ENCODE measurements at places on chromosomes 11 and 22.

DNA sequence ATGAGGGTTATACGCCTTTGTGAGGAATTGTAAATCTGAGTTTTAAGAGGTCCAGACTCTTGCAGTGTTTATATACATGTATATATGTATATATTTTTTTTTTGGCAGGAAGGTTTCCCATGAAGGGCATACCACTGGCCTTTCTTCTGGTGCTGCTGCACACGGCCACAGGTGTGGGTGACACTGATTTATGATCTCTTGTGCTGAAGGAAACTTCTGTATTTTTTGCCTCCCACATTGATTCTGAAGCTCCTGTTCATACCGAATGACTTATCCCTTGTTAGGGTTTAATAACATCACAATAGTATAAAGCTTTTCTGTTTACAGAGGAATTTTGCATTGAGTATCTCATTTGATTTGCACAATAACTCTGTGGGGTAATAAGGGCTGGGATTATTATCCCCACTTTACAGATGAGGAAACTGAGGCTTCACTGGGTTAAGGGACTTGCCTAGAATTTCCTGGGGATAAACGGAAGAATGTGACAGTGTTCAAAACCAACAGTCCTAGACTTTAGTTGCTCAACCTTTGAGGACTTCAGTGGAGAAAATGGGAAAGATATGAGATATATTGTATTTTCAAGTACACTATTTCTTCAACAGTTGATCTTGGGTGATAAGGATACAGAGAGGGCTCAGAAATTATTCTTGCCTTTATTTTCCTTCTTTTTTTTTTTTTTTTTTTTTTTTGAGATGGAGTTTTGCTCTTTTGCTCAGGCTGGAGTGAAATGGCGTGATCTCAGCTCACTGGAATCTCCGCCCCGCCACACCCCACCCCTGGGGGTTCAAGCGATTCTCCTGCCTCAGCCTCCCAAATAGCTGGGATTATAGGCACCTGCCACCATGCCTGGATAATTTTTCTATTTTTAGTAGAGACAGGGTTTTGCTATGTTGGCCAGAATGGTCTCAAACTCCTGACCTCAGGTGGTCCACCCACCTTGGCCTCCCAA lies 70.1 kb downstream of the MICAL2 start:
- DNase-seq: no peak

- no peak for DNase-seq
Observed at GRCh38 chr11:113240389-113240788, 74.0 kb upstream of the TTC12 start.

GRCh38 chr11:73532310-73532709 lies 65.6 kb downstream of the FAM168A start:
- DNase-seq: no peak

DNA sequence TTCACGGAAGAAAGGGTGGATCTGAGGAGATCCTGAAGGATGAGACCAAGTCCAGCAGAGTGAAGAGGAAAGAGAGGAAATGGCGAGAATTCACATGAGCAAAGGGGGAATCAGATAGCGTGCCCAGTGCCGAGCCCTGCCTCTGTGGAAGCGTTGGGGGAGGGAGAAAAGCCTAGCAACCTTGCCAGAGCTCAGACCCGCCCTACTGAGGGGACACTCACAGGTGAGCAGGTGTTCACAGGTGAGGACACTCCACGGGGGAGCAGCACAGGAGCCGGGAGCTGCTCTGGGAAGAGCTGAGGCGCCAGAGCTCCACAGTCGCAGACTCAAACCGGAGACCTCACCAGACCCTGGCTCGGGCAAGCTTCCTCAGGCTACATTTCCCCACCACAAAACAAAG lies 56.2 kb downstream of the MICAL3 start:
- no peak for DNase-seq

DNA sequence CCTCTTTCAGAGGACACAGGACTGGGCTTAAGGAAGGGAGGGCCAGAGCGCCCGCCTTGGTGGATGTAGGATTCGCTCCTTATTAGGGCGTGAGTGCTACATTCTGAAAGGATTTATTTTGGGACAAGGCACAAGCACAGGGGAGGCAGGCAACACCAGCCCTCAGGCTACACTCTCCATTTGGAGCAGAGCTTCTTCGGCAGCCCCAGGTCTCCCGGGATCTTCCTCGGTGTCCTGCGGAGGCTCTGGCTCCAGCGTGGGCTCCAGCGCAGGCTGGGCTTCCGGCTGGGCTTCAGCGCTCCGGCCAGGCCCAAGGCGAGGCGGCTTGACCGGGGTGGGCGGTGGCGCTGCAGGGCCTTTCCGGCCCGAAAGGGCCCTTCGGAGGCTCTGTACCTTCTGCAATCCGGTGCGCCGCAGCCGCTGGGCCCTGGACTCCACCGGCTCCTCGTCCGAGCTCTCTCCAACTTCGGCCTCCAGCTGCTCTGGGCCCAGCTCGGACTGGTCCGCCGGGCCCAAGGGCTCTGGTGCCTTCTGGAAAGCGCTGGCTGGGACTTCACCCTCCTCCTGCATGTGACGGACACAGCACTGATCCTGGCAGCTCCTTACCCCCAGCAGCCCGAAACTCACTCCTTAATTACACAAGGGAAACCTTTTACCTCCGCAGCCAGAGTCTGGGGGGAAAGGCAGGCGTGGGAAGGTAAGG lies 1.1 kb downstream of the CAVIN3 start:
- no peak for DNase-seq

- no peak for DNase-seq
Observed at GRCh38 chr11:33064033-33064825, 24.9 kb downstream of the TCP11L1 start.

- DNase-seq: no peak
Observed at GRCh38 chr11:117824571-117825537, at the start of gene FXYD2. TSS of gene FXYD2 (minus strand) at chr11:117824744. CDS start at chr11:117824678, 66 bp downstream.

- no peak for DNase-seq
Observed at GRCh38 chr22:41523464-41524221, 20.6 kb downstream of the POLR3H start.

DNA sequence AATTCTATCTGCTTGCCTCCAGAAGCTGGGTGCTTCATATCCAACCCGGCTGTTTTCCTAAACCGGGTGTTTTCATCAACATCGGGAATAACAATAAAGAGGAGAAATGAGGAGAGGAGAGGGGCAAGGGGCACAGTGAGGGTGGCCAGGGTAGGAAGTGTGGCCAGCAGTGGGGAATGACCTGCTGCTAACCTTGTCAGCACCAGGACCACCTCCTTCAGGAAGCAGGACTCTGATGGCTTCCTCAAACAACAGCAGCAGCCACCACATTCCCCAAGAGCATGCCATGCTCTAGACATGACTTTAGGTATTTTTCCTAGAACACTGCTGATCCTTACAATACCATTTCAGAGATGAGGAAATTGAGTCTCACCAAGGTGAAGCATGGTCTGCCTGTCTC lies 52.4 kb downstream of the TPBGL start:
- DNase-seq: no peak

DNA sequence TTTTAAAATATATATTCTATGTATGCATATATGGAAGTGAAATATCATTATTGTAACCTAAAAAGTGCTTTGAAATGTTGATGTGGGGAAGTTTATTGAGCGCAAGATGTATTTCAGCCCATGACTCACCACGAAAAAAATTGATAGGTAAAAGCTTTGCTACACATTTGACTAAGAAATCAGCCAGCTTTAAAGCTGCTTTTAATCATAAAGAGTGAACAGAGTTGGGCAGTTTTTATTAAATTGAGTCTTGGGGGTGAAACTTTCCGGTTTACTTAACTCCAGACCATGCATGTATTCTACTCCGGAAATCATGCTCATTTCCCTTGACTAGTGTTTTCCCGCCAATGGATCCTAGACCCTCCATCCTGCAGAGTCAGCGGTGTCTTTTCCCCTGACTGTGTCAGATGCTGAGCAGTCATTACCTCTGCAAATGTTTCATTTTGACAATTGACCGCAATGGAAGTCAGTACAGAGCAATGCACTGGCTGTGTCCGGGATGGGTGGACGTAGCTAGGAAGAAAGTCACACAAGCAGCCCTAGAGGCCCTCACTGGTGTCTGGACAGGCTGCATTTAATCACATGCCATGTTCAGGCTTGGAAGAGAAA lies 47.2 kb upstream of the MPEG1 start:
- no peak for DNase-seq

DNA sequence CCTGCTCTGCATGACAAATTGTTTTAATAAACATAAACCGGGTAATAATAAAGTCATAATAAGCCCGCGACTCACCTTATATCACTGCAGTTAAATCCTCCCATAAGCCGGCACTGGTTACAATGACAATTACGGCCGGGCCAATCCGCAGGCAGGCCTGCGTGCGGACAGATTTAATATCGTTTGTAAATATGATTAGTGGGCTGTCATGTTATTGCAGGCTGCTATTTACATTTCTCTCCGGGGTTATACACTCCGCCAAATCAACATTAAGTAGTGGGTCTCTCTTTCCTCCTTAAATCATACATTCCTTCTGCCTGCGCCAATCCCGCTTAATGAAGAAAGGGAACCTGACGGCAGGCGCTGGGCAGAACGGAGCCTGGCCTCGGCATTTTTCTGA lies 51.8 kb upstream of the LMO1 start:
- DNase-seq: no peak

GRCh38 chr11:69931994-69932910 lies 113.0 kb upstream of the FGF3 start:
- DNase-seq: no peak

DNA sequence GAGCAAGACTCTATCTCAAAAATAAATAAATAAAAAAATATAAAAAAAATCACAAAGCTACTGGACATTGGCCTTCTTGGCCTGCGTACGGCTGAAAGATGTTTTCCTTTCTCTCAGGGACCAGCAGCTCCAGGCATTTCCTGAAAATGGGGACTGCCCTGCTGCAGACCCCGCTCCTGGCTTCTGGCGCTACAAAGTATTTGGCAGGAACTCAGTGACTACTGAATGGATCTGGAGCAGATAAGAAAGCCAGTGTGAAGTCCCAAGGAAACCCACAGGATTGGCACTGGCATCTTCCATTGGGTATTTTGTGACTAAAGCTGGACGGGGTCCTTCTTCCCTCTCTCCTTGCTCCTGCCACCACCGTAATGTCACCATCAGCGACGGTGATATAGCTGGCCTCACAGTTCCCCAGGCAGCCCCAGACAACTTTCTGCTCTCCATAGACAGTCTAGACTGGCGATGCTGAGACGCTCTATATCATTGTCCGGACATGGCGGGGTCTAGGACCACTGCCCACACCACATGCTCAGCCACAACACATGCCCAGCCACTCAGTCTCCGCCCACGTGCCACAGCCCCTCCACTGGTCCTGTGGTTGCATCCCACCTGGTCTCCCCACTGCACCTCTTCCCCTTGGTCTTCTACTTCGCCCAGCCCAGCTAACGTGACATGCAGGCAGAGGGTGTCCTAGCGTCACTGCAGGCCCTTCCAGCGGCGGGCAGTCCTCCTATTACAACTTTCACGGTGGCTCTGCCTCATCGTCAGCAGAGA lies 22.7 kb upstream of the YPEL1 start:
- DNase-seq: no peak

- DNase-seq: no peak
Observed at GRCh38 chr11:76152741-76153570, 53.3 kb downstream of the WNT11 start.

GRCh38 chr22:47586946-47587345 lies 824.5 kb downstream of the TBC1D22A start:
- DNase-seq: no peak

- no peak for DNase-seq
Observed at GRCh38 chr22:44186737-44187136, 6.0 kb downstream of the PARVG start.

DNA sequence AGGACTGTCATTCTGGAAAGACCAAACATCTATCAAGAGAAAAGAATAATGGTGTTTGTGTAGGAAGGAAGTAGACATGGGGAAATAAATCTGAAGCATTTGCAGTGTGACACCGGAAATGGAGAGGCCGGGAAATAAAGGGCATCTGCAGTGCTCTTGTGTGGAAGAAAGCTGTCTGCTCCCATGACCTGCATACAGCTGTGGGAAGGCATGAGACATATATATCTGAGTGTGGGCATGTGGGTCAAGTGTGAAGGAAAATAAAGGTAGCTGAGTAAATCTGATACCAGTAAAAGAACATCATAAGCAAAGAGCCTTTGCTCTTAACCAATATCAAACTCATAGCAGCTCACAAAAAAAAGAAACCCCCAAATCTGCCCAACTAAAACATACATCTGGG lies 72.1 kb upstream of the OR5AK2 start:
- DNase-seq: no peak

- no peak for DNase-seq
Observed at GRCh38 chr22:23382428-23383218, 197.5 kb downstream of the IGLL1 start.

DNA sequence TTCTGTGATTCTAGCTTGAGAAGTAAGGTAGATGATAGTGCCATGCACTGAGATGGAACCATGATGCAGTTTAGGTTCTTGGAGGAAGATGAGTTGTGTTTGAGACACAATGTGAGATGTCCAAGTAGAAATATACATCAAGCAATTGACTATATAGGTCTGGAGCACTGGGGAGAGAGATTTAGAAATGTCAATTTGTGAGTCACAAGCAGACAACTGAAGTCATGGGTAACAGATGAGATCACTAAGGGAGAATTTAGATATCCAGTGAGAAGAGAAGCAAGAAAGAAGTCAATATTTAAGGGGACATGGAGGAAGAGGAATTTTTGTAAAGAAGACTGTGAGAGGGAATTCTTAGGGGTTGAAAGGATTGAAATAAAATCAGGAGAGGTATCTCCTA lies 65.1 kb upstream of the RRAS2 start:
- no peak for DNase-seq

GRCh38 chr11:14904745-14905103 lies 12.7 kb upstream of the CYP2R1 start:
- no peak for DNase-seq

DNA sequence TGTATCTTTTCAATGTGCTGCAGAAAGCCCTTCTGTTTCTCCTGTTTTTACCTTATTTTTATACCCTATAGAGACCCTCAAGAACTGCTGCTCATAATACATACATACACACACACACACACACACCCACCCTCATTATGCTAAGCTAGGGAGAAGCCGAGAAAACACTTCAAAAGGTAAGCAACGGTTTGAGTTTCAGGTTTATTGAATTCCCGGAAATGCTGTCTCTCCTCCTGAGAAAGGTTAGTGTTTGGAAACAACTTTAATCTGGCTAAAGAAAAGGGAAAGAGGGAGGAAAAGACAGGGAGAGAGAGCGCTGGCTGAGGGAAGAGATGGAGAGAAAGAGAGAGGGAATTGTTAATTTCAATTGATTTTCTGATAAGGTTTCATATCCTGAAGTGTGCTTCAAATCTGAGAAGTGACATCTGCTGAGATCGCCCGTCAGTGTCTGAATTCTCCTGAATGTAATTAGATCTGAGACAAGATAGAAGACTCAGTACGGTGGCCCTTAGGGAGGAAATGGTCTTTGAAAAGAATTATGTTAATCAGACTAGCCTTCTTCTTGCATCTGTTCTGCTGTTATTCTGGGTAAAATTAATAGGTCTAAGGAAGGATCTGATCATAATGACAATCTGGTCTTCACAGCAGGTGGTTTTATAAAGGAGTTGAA lies 169.1 kb downstream of the NXPE2 start:
- no peak for DNase-seq

DNA sequence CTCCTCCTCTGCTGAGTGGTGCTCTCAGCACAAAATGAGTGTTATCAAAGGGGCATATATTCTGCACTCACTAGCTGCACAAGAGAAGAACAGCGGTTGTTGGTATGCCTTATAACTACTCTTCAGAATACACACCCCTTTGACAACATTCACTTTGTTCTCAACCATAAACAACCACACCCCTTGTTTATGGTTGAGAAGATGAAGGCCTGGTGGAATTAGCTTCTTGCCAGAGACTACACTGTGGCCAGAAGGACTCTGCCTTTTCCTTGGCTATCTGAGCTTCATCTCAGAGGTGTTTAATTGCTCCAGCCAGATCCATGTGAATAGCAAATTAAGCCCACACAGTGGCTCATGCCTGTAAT lies 45.0 kb upstream of the CLDN5 start:
- DNase-seq: no peak

GRCh38 chr11:126416542-126417090 lies 61.1 kb downstream of the ST3GAL4 start:
- DNase-seq: no peak

All from HCT116 (cell line).